KG1 (cell line): ENCODE measurements at places on chromosomes 1 and 21.

- DNase-seq = no peak
These were observed 86.9 kb downstream of the STUM start for GRCh38 chr1:226635456-226635941.

DNA sequence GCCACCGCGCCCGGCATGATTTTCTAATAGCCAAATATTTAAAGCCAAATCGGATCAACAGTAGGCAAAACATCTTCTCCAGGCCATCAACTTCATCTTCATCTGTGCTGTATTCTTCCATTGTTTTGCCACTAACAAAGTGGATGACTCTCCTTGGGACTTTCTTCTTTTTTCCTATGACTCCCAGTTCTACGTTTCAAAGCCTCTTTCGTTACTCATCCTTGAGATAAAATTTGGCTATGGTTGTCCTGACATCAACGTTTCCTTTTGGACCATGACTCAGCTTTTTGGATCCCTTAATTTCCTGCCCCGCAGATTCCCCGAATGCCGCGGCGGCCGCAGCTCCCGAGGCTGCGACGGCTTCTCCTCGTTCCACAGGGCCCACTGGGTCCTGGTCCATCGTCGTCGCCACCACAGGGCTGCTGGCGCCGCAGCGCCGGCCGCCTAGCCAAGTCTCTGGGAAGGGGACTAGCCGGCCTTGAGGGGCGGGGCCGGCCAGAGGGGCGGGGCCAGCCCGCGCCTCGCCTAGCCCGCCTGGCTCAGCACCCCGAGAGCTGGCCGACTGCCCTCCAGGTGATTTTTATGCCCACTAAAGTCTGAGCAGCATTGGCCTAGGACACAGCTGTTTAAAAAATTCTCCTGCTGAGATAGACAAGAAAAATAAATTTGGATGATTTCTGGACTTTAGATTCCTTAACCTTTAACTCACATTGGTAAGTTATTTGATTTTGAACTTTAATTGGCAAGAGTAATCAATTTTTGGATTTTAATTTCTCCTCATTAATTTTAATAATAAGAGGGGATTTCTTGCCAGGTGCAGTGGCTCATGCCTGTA, 93.9 kb downstream of the ADCY10 start:
- DNase-seq = no peak

- no peak for DNase-seq
These were observed 6.4 kb upstream of the GUCA2B start for GRCh38 chr1:42146626-42147320.

- no peak for DNase-seq
These were observed 9.4 kb upstream of the PLEKHA6 start for GRCh38 chr1:204368996-204369726.

GRCh38 chr1:3743421-3743820, 8.8 kb upstream of the CCDC27 start:
- no peak for DNase-seq

DNA sequence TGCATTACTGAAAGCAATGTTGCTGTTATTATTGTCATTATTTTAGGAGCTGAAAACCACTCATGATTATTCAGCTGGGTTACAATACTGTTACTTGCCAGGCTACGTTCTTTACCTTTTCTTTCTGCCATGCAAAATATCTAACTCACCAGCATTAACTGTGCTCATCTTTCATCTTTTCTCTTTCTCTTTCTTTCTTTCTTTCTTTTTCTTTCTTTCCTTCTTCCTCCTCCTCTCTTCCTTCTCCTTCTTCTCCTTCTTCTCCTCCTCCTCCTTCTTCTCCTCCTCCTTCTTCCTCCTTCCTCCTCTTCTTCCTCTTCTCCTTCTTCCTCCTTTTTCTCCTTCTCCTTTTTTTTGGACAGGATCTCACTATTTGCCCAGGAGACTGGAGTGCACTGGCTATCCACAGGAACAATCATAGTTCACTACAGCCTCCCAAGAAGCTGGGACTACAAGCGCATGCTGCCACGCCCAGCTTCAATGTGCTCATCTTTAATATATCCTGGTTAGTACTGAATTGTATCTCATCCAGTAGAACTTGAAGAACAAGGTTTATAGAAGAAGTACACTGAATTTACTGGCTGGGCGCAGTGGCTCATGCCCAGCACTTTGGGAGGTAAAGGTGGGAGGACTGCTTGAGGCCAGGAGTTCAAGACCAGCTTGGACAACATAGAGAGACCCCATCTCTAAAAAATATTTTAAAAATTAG, 6.9 kb upstream of the ZMYM4 start:
- DNase-seq = no peak
